ENCODE measurements at places on chromosomes 6 and 20. TPM values are rescaled to one million over a fixed set of nuclear protein-coding genes. Genes with fewer than 3 reads are reported as not detected.

- no peak for DNase-seq
- H3K27ac ChIP-seq = peak overlapping the region; percentile 23
- H3K4me1 ChIP-seq = no peaks in the 10 kb centered on the region
Measured at GRCh38 chr20:41222296-41222695, 85.0 kb downstream of the PLCG1 start.

DNA sequence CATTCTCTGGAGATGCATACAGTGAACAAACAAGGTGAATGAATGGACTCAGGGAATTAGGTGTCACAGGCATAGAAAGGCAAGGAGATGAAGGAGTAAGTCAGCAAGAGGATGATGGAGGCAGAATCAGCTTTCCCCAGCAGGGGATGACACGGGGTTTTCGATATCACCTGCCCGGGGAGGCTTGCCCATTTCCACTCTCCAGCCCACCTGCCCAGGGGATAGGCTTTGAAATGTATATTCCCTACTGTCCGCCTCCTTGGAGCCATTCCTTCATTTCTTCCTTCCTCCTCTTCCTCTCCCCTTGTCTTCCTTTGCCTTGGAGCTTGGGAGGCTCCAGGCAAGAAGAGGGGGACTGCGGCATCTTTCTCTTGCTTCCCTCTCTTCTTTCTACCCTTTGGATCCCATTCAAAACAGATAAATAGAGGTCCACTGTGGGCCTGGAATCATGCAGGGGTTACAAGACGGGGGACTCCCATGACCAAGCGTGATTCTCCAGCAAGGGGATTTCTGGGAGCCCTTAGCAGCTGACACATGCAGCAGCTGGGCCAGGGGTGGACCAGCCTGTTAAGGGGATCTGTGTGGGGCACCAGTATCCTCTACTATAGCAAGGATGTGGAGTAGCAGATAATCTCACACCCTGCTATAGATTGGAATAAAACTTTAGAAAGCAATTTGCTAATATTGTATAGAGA, 23.5 kb upstream of the RNF24 start:
- no peaks in the 10 kb centered on the region for H3K36me3 ChIP-seq
- peaks cover 12% of the 10 kb centered on the region for H3K4me1 ChIP-seq
- peak overlapping the region; percentile 77 for H3K27ac ChIP-seq
- H3K4me3 ChIP-seq = no peak overlapping the region
- no peak for DNase-seq

- no peak for DNase-seq
- H3K27me3 ChIP-seq = no peaks in the 10 kb centered on the region
- H3K27ac ChIP-seq = no peak overlapping the region
Measured at GRCh38 chr6:143971482-143972205, 36.4 kb downstream of the PLAGL1 start.

- no peak for DNase-seq
- no peak overlapping the region for H3K4me3 ChIP-seq
- H3K36me3 ChIP-seq = peaks cover 5% of the 10 kb centered on the region
- no peak overlapping the region for H3K27ac ChIP-seq
Measured at GRCh38 chr20:62918147-62918546, 8.2 kb downstream of the DIDO1 start.

- DNase-seq = no peak
- no peak overlapping the region for H3K4me3 ChIP-seq
- no peaks in the 10 kb centered on the region for H3K36me3 ChIP-seq
- no peaks in the 10 kb centered on the region for H3K4me1 ChIP-seq
- H3K27ac ChIP-seq = no peak overlapping the region
Measured at GRCh38 chr20:24870881-24871280, 78.2 kb upstream of the CST7 start.

DNA sequence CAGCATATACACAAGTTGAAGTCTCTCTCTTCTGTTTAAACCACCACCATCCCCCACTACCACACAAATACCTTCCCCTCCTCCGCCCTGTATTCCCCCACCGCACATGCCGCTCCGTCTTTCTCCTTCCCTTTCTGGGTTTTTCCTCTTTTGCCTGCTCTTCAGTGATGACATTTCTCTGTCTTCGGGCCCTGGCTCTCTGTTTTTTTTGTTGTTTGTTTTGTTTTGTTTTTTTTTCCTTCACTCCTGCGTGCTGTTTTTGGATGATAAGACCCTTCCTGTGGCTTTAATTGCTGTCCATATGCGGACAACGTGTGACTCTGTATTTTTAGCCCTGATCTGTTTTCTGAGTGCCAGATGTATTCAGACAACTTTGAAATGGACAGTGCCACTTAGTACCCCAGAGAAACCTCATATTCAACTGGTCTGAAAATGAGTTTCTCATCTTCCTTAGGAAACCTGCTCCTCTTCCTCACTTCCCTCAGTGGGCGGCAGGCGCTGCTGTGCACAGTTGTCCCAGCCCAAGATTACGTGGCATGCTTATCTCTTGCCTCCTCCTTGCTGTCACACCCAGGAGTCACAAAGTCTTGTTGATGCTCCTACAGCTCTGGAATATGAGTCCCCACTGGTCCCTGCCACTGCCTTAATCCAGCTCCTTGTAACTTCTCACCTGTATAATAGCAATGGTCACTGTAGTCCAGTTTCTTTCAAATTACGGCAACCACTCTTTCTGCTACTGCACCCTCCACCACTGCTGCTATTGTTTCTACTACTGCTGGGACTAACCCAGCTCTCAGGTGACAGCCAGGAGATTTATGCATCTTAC, 8.2 kb downstream of the PPP1R14C start:
- no peak for DNase-seq
- no peak overlapping the region for H3K4me3 ChIP-seq
- H3K36me3 ChIP-seq = no peaks in the 10 kb centered on the region

GRCh38 chr6:64062960-64063683, 427.5 kb downstream of the PHF3 start:
- no peaks in the 10 kb centered on the region for H3K4me1 ChIP-seq
- H3K36me3 ChIP-seq = no peaks in the 10 kb centered on the region
- no peak overlapping the region for H3K27ac ChIP-seq
- no peaks in the 10 kb centered on the region for H3K27me3 ChIP-seq

DNA sequence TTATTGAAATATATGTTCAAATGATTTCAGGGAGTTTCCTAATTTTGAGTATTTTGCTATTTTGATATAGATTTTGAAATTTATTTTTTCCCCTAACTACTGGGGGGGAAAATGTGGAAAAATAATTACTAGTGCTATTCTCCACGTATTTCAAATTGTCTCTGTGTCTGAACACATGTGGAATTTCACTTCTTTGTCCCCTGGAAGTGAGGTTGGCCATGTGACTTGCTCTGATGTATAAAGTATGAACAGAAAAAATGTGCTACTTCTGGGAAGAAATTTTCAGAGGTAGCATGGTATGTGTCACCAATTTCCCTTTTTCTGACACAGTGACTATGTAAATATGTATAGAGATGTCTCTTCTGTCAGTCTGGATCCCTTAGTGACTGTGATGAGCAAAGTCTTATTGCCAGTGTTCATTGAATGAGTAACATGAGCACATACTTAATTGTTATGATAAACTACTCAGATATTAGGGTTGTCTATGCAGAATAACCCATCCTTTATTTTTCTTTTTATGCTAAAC, 215.4 kb upstream of the CCN2 start:
- no peak overlapping the region for H3K4me3 ChIP-seq
- no peak overlapping the region for H3K27ac ChIP-seq
- H3K4me1 ChIP-seq = no peaks in the 10 kb centered on the region
- DNase-seq = no peak
- H3K36me3 ChIP-seq = no peaks in the 10 kb centered on the region

GRCh38 chr6:107209406-107210305, 94.3 kb upstream of the BEND3 start:
- no peaks in the 10 kb centered on the region for H3K36me3 ChIP-seq
- DNase-seq = no peak
- H3K27ac ChIP-seq = no peak overlapping the region
- H3K4me1 ChIP-seq = no peaks in the 10 kb centered on the region

DNA sequence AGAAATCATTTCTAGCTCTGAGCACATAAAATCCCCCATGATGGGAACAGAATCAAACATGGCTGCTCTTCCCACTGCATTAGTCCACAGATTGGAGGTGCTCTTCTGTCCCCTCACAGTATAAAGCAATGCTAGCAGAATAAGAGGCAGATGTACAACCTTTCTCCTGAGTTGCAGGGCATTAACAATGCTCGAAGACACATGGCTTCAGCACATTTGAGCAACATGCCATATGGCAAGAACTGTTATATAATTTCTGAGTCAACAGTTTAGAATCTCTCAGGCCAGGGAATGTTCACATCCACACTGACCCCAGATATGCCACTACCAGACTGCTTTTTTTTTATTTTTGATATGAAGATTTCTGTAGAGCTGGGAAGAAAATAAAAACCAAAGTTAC, 119.6 kb downstream of the KIF13A start:
- H3K36me3 ChIP-seq = peaks cover 7% of the 10 kb centered on the region
- DNase-seq = no peak
- H3K27ac ChIP-seq = peak overlapping the region; percentile 35
- no peaks in the 10 kb centered on the region for H3K27me3 ChIP-seq
- H3K4me3 ChIP-seq = no peak overlapping the region

DNA sequence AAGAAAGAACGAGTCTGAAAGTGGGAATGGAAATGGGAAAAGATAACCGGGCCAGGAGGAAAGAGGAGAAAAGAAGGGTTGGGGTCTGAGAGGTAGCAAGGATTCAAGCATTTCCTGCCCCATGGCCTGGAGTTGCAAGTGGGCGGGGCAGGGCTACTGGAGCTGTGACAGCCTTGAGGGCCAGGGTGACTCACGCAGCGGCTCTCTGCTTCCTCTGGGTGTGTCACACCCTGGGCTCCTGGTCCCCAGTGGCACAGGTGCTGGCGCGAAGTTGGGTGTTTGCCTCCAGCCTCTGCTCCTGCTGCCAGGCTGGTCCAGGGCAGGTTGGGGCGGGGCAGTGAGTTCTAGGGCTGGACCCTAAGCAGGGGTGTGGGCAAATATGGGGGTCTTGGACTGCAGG, 3.3 kb upstream of the ULBP3 start:
- peak; percentile 71 for DNase-seq
- H3K27ac ChIP-seq = no peak overlapping the region
- H3K36me3 ChIP-seq = no peaks in the 10 kb centered on the region

- peaks cover 17% of the 10 kb centered on the region for H3K27me3 ChIP-seq
- H3K27ac ChIP-seq = no peak overlapping the region
- no peak for DNase-seq
- no peaks in the 10 kb centered on the region for H3K4me1 ChIP-seq
Measured at GRCh38 chr6:52049252-52050050, 38.0 kb downstream of the PKHD1 start.

DNA sequence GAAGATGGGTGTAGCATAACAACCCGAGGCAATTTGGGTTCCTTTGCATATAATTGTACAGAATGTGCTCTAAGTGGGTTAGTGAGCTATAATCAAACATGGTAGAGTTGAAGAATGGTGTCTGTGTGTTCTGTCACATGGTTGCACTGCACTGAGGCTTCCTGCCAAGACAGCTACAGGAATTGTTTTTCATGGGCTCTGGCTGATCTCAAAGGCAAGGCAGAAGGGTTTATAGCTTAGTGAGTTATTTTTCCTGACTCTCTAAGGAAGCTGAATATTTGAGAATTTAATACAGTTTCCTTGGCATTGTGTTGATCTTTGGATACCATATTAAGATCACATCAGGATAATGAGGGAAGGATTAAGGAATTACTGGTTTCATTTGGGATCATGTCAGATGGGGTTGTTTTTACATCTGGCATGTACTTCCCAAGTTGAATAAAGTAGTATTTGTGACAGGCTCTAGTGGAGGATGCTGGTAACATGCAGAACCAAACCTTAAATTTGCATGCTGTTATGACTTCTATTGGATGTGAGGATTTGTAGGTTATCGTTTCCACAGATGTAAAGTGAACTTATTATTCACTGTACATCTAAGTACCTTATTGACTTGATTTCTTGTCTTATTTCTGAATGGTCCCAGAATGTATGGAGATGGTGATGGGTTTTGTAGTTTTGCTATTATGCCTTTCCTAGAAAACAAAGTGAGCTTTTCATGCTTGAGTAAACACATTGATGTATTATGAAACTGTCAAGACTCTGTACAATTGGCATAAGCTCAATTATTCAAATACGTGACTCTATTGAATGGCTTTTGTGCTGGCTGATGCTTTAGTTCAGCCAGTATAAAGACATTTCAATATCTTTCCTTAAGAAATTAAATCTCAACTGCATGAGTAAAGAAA, 43.3 kb downstream of the LRRC1 start:
- no peaks in the 10 kb centered on the region for H3K36me3 ChIP-seq
- no peak for DNase-seq
- peaks cover 5% of the 10 kb centered on the region for H3K4me1 ChIP-seq
- no peak overlapping the region for H3K27ac ChIP-seq

GRCh38 chr20:23145281-23145700, 59.2 kb upstream of the CD93 start:
- DNase-seq = no peak
- H3K36me3 ChIP-seq = no peaks in the 10 kb centered on the region
- no peaks in the 10 kb centered on the region for H3K27me3 ChIP-seq
- H3K4me1 ChIP-seq = peaks cover 50% of the 10 kb centered on the region
- H3K4me3 ChIP-seq = no peak overlapping the region

GRCh38 chr6:75029333-75029732, 176.5 kb downstream of the COL12A1 start:
- H3K27ac ChIP-seq = no peak overlapping the region
- H3K27me3 ChIP-seq = no peaks in the 10 kb centered on the region
- no peaks in the 10 kb centered on the region for H3K36me3 ChIP-seq
- no peak overlapping the region for H3K4me3 ChIP-seq
- no peaks in the 10 kb centered on the region for H3K4me1 ChIP-seq
- no peak for DNase-seq

DNA sequence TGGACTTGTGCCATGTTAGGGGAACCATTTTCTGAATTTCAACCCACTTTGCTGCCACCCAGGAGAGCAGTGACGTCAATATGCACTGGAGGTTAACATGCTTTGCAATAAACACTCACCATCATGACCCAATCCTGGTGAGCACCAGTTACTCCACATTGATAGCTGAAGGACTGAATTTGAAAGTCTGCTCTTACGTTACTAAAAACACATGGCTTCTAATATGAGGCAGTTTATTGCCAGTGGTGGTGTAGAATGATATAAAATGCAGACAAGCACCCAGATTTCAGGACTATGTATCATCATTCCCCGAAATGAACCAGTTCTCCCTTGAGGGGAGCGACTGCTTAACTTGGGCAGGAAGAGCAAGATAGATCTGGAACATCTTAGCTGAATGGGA, 23.8 kb downstream of the RFPL4B start:
- H3K27ac ChIP-seq = no peak overlapping the region
- H3K27me3 ChIP-seq = peaks cover 13% of the 10 kb centered on the region
- no peaks in the 10 kb centered on the region for H3K4me1 ChIP-seq
- H3K36me3 ChIP-seq = no peaks in the 10 kb centered on the region
- DNase-seq = no peak

GRCh38 chr6:44837741-44838140, 450.2 kb downstream of the CDC5L start:
- H3K27me3 ChIP-seq = no peaks in the 10 kb centered on the region
- no peaks in the 10 kb centered on the region for H3K36me3 ChIP-seq
- DNase-seq = no peak
- no peaks in the 10 kb centered on the region for H3K4me1 ChIP-seq
- H3K4me3 ChIP-seq = no peak overlapping the region

Gene MICA
- total RNA-seq = 13.5 TPM

Gene DLK2
- total RNA-seq = 0.61 TPM

Gene SDC4
- total RNA-seq = 63.6 TPM

Gene PTGIS
- total RNA-seq = 31.5 TPM

Gene FAM217A
- not detected for total RNA-seq

Gene MMP24
- total RNA-seq = 0.22 TPM

Gene PNPLA1
- total RNA-seq = not detected

Gene CST2
- total RNA-seq = not detected

Measured in heart left ventricle (tissue), 16 donors.